ENCODE measurements at places on chromosomes 7 and 10.
A peak's percentile ranks its signal among the peaks of the same experiment; 100 is the strongest.

GRCh38 chr10:33478089-33478674 is 143.7 kb upstream of the NRP1 start:
- DNase-seq = no peak

DNA sequence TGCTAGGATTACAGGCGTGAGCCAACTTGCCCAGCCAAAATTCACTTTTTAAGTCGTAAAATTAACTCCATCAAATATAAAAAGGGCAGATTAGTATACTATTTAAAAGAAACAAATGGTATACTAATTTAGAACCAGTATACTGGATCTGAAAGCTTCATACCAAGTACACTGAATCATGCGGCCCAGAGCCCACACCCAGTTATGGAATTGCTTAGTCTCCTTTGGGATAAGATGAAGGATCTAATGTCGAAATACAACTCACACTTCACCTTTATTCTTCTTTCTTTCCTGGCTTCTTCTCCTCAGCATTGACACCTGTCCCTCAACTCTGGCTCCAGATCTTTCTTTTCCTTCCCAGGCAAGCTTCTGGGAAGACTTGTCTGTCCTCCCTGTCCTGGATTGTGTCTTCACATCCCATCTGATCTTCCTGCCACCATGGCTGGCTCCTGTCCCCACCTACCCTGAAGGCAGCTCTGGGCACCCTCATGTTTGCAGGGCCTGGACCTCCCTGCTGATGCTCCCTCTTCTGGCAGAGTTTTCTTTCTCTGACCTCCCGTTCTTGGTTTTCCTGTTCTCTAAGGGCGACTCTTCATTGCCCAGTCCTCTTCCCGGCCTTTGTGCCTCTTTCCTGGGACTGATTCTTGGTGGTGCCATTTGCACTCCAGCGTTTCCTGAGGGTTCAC is 57.8 kb upstream of the CTBP2 start:
- no peak for DNase-seq

DNA sequence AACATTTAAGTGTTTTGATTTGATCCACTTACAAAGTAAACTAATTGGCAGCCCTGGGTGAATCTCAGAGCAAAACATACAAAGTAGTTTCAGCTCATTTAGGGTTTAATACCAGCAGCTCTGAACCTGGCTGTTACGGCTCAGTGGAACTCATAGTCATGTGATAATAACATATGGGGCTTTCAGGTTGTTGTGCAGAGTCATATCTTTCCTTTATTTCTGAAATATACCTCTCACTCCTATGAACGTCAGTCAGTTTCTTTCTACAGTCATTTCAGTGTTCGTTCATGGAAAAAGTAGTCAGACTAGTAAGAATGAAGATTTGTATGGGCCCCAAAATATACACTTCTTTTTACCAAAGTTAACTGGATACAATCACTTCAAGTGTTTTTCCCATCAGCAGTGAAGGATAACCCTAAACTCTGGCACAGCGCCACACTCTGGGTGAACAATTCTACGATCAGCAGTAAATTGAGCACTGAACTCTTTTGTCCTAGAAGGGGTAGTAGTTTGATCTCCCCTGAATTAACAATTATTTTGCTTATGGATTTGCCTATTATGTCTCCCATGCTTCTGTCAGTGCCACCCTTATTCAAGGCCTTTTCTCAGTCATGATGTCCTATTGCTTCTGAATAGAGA is 218.6 kb downstream of the THSD7A start:
- no peak for DNase-seq

DNA sequence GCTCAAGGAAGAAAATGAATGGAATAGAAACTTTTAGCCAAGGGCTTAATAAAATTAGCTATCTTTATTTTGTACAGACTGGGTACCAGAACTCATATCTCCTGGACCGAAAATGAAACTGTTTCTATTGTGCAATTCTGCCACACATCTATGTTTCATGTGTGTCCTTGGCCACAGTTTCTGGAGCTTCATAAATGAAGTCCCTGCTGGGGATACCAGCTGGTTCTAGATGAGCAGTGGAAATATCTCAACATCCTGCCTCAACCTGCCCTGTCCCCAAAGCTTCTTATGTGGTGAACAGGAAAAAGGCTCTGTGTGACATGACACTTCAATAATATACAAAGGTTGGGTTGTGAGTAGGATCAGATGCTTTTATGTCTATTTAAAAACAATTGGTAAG is 310.1 kb upstream of the SORCS1 start:
- DNase-seq = no peak

GRCh38 chr7:815284-816216 is 16.7 kb upstream of the SUN1 start:
- peak; percentile 9 for DNase-seq

- no peak for DNase-seq
Observed at GRCh38 chr7:38186593-38187314, 8.7 kb downstream of the STARD3NL start.

GRCh38 chr10:122466951-122467381 is 5.6 kb downstream of the HTRA1 start:
- no peak for DNase-seq

DNA sequence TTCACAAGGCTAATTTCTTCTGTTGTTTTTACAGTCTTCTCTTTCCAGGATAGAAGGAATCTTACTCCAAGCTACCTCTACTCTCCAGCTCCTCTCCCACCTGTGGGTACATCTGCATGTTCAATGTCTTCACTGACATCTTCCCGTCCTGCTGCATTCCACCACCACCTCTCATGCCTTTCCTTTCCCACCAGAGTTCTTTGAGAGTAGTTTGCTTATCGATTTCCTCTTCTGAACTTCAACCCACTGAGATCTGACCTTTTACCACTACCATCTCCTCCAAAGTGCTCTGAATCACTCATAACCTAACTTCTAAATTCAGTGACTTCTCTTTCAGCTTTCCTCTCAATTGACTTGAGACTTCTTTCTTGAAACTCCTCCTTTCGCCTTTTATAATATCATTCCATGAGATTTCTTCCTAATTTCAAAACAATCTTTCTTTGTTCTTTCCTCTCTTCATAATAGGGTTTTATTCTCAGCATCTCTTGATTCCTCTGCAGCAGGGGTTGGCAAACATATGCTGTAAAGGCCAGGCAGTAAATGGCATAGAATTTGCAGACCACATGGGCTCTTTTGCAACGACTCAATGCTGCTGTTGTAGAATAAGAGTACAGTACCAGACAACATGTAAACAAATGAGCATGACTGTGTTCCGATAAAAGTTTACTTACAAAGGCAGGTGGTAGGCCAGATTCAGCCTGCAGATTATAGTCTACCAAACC is 22.1 kb downstream of the ACSL5 start:
- DNase-seq = no peak

DNA sequence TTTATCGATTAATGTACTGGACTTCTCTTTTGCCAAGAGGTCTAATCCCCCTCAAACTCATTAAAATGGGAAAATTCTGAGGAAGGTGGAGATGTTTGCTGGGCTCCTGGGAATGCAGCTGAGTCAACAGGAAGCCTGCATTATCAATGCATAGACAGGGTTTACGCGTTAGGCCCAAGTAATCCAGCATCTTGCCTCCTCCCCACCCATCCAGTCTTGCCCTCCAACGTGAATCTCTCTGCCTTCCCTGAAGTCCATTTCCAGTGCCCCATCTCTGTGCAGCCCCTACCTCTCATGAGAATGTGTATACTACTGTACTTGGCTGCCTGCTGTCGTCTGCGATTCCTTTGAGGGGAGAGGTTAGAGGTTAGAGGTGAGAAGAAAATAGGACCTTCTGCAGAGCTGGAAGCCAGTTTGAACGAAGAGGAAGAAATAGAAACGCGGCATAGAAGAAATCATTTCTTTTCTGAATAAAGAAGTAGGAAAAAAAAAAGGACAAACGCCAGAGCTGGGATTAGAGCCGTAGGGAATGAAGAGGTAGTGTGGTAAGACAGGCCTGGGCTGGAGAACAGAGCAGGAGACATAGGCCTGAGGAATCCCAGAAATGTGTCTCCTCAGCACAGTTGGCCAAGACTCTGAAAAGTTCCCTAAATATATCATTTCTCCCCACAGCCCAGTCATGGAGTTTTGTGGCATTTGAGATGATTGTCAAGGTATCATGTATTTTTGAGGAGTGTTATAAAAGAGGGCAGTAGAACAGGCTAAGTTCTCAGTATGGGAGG is 75.6 kb downstream of the MYOF start:
- DNase-seq = no peak

DNA sequence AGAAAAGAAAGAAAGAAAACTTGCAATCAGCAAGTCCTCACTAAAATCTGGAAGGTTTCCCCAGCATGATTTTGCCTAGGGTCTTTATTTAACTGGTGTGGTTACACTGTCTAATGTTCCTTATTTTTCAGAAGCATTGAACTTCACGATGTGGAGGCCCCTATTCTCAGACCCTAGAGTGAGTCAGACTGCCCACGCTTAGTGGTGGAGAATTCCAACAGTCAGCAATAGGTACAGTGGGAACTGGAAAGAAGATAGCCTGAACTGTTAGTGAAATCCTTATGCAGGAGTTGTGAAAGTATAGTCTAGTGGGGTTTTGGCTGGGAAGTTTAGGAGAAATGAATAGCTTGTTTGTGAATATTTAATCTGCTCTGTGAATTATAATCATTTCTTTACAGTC is 115.0 kb downstream of the FZD1 start:
- DNase-seq = no peak

DNA sequence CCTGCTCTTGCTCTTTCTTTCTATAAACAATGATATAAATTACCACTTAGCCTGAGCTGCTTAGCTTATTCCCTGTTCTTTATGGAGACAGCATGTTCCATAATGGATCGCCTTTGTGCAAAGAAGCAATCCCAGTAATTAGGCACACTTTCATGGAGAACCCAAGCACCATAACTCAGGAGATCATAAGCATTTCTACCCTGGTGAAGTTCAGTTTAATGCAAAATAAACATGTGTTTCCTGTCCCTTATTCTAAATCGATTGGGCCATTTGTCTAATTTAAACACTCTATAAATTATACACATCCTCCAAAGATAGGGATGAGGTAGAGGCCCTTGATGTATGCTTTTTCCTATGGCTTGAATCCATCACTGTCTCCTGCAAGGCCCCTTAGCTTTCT is 75.8 kb upstream of the TMEM72 start:
- no peak for DNase-seq

GRCh38 chr7:28211006-28211405 is 30.4 kb upstream of the JAZF1 start:
- DNase-seq = peak; percentile 11

- DNase-seq = no peak
Observed at GRCh38 chr10:78727728-78728127, 341.0 kb upstream of the ZMIZ1 start.

- DNase-seq = no peak
Observed at GRCh38 chr7:104149822-104150221, 58.0 kb downstream of the ORC5 start.

DNA sequence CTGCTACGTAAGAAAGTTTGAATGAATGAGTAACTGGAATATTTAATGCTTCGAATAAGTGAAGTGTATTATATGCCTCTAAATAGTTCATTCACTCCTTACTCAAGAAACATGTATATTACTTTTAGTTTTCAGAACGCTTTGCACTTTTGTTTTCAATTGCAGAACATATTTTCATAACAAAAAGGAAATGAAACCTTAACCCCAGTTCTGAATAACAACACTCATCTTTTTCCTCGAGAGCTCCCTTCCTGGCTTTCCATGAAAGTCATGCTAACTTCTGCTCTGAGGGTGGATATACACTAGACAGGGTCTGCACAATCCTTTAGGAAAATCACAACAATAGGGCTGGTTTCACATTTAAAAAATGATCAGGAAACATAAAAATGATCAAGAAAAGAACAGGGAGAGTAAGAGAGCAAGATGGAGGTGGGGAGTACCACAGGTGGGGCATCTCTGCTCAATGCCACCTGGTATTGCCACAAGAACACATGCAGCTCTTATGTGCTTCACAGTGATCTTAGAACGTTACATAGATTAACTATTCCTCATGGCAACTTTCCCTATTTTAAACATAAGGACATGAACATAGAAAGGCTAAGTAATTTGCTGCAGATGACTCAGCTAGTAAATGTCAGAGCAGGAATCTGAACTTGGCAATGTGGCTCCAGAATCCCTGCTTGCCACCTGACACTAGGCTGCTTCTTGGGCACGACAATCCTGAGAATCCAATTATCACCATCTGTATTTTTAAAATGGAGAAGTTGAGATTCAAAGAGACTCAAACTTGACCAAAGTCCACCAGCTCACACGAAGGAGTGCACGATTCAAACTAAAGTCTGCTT is 219.5 kb upstream of the AOAH start:
- no peak for DNase-seq

DNA sequence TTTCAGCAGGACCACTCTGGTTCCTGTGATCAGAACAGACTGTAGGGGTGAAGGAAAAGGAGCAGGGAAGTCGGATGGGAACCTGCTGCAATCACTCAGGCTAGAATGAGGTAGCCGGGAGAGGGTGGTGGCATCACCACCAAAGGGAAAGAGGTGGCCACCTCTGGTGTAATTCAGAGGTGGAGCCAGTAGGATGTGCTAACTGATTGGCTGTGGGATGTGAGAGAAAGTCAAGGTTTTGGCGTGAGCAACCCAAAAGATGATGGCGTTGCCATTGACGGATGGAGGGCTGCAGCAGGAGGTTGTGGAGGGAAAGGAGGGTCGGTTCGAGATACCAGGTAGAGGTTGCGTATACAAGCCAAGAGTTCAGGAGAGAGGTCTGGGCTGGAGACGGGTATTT is 7.4 kb upstream of the VSIR start:
- DNase-seq = no peak

DNA sequence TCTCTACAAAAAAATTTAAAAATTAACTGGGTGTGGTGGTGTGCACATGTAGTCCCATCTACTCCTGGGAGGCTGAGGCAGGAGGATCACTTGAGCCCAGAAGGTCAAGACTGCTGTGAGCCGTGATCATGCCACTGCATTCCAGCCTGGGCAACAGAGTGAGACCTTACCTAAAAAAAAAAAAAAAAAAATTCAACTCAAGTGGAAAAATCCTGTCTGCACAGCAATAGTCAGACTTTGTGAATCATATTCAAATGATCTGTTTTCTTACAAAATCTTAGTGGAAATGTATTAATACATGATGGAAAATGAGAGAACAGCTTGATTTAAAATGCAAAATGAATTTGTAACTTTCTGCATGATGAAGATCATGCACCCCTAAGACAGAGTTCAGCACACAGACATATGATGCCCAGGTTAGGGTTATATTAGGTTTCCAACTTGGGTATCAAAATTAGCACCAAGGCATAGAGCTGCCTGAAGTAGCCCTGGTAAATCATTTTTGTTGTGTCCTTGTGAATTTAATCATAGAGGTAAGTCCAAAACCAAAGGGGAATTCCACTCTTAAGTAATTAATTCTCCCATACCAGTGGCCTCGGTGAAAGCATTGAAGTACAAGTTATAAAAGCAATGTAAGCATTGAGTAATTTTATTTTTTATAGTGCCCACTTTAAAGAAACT is 93.8 kb downstream of the ADD3 start:
- DNase-seq = no peak

- DNase-seq = no peak
Observed at GRCh38 chr10:21260506-21261149, 264.9 kb downstream of the SKIDA1 start.

- DNase-seq = no peak
Observed at GRCh38 chr10:83934062-83934461, 205.2 kb upstream of the GHITM start.

DNA sequence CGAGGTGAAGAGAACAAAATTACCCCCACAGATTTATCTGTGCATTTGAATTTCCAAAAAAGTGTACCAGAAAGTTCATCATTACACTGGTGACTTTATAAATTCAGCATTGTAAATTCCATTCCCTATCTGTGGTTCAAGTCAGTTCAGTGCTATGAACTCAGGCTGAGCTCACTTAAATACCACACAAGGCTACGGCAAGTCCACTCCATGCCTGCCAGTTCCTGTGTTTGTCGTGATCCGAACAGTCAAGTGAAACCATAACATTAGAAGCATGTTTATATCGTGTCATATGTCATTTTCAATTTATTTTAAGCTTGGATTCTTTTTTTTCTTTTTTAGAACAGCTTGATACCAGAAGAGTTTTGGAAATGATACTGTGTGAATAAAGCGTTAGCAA is 14.8 kb downstream of the MBL2 start:
- DNase-seq = no peak

All from activated CD4-positive, alpha-beta T cell treated with anti-CD3 and anti-CD28 coated beads for 24 hours (primary cell).